ENCODE measurements at places on chromosomes 3 and 15.

- DNase-seq = no peak
Observed at GRCh38 chr3:71134521-71134920, 449.0 kb downstream of the FOXP1 start.

- DNase-seq = no peak
Observed at GRCh38 chr3:100591411-100591810, 18.0 kb upstream of the ADGRG7 start.

GRCh38 chr3:184690192-184690883 is 21.5 kb downstream of the MAGEF1 start:
- no peak for DNase-seq

DNA sequence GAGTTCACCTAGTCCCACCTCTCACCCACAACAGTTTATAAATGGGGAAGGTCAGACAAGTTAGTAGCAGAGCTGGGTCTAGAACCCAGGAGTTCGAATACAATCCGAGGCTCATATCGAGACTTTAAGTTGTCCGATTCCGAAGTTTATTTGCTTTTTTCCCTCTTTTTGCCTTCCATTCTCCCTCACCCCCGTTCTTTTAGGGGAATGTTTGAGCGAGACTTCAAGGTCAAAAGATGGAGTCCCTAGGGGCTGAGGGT is 7.3 kb downstream of the BCL6 start:
- no peak for DNase-seq

DNA sequence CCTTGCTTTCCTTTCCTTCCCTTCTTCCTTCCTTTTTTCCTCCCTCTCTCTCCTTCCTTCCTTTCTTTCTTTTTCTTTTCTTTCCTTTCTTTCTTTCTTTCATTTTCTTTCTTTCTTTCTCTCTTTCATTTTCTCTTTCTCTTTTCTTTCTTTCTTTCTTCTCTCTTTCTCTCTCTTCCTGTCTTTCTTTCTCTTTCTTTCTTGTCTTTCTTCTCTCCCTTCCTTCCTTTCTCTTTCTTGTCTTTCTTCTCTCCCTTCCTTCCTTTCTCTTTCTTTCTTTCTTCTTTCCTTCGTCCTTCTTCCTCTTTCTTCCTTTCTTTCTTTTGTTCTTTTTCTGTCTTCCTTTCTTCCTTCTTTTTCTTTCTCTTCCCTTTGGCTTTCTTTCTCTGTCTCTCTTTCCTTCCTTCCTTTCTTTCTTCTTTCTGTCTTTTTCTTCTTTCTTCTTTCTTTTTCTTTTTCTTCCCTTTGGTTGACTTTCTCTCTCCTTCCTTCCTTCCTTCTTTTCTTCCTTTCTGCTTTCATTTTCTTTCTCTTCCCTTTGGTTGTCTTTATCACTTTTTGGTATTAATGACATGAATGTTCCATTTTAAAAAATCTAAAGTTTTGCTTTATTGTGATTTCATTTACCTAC is 496.4 kb upstream of the CBLB start:
- no peak for DNase-seq

- DNase-seq = no peak
Observed at GRCh38 chr3:44125882-44126281, 115.8 kb upstream of the TOPAZ1 start.

GRCh38 chr15:76209942-76210341 is 101.3 kb downstream of the ETFA start:
- DNase-seq = no peak

- DNase-seq = no peak
Observed at GRCh38 chr3:177887475-177887874, 648.8 kb upstream of the KCNMB2 start.

DNA sequence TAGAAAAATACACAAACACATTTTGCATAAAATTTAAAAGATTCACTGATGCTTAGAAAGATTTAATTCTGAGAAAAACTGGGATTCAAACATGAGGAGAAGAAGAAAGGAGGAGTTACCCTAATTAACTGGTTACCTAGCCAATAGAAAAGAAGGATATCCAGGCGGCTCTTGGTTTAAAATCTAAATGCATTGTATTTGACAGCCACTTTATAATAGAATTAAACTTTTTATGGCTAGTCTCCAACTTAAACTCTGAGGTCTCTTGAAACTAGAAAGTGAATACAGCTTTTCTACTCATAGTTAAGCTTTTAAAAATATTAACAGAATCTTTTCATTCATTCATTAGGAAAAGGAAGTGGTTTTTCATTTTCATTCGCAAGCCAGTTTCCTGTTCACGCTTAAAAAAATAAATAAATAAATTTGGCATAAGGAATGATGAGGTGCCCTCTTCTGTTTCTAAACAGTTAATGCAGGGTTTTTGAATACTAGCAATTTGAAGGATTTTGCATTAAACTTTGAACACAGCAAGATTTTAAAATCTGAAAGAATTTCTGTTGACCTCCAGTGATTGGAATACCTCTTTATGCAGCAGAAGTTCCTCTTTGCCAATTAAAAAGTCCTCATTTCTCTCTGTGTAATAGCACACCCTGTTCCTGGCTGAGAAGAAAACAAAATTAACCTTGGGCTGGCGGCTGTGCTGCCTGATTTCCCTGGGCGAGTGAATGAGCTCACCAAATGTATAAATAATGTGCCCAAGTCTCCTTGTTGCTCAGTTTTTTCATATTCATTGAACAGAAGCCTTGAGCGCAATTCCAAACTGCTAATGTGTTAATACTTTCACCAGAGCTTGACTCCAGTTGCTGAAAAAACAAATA is 105.1 kb downstream of the ZMAT3 start:
- no peak for DNase-seq

DNA sequence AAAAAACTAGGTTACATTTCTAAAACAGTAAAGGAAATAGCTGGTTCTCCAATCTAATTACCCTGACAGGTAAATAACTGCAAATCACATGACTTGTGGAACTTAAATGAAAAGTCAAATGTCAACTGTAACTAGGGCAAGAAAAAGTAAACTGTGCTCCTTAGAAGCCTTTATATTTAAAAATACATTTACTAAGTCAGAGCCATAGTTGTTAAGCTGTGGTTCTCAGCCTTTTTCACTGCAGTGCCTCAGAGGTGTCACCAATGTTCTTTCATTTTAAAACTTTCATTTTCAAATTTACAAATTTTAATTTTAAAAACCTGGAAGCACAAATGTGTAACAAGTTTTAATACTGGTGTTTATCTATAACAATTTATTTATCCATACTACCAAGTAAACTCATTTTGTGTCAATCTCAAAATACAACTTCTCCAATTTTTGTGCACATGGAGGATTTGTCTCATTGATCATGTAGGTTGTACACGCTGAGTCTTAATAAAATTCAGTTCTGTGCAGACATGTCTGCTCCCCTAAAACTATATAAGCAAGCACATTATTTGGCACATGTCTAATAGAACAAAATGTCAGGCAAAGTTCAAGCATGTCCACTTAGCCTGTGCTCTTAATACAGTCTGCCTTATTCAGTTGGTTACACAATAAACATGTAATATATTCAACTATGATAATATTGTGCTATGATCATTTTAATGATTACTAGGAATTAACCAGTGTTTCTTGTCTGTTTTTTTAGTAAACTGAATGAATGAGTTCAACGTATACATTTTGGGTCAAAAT is 70.4 kb downstream of the DLG1 start:
- DNase-seq = no peak

DNA sequence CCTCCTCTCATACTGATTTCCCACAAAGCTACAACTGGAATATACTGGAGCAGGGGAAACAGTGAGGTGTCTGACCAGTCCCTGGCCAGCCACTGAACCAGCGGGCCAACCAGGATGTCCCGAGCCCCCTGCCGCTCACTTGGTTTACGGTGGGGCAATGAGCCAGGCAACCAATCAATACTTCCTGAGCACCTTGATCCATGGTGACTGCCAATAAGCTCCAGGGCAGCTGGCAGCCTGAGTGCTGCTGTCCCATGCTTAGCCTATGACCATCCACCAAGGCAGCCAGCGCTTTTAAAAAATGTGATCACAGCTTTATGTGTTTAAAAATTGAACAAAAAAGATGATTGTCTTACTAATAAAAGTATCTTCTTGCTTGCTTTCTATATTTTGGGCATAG is 4.2 kb downstream of the SCN10A start:
- no peak for DNase-seq

- DNase-seq = peak; percentile 34
Observed at GRCh38 chr3:179181021-179181472, 32.9 kb downstream of the PIK3CA start.

- DNase-seq = no peak
Observed at GRCh38 chr15:69782809-69783208, 314.9 kb downstream of the TLE3 start.

DNA sequence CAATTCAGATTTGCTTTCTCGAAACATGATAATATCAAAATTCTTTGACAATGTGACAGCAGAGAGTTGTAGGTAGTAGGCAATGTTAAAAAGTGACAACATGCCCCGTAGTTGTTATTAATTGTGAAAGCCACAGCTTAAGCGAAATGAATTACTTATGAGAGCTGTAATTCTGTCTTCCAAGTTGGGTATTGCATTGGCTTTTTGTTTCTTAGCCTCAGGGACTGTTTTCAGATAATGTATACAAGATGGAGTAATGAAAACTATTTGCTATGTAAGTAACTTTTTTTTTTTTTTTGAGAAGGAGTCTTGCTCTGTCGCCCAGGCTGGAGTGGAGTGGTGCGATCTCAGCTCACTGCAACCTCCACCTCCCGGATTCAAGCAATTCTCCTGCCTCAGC is 43.1 kb upstream of the MAP3K13 start:
- DNase-seq = no peak

GRCh38 chr3:194475138-194475932 is 11.5 kb downstream of the ATP13A3 start:
- no peak for DNase-seq

DNA sequence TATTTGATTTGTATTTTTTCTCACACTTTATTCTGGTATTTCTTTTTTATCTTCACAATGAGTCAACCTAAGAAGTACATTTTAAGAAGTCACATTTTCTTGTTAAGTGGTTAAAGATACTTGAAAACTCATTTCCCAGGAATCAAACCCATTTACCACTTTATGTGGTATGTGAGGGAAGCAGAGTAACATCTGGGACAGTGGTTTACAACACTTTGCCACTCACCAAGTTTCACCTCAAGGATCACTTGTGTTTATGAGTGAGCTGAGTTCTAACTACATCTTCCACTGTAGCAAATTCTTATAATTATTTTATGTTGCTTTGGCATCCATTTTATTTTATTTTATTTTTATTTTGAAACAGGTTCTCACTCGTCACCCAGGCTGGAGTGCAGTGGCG is 53.8 kb downstream of the IGSF11 start:
- no peak for DNase-seq

DNA sequence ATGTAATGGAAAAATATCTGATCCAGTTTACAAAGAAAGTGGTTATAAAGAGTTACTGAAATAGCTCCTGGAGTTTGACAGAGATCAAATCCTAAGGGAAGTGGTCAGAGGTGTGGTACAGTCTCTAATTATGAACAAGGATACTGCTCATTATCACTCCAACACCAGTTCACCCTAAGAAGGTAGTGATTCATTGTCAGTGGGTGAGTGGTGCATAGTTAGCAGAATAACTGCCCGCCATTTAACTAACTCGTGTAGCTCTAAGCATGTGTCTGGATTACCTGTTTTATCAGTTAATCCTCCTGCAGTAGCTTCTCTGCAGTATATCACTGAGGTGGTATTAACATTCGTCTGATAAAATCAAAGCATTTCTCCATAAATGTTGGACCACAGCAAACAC is 700.1 kb downstream of the NLGN1 start:
- no peak for DNase-seq

DNA sequence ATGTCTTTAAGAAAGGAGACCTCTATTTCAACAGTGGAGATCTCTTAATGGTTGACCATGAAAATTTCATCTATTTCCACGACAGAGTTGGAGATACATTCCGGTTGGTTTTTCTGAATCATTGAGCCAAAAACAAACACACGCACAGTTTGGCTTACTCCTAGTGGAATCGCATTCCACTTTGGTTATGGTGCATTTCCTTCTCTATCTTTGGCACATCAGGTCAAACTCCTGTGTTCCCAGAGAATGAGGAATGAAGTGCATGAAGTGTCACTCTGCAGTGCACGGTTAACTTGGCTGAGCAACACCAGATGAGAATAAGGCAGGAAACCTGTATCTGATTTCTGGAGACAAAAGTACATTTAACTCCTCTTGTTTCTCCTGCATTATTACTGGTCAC is 38.5 kb downstream of the HDC start:
- no peak for DNase-seq

GRCh38 chr15:41971895-41972252 is 483 bp downstream of the EHD4 start:
- no peak for DNase-seq

DNA sequence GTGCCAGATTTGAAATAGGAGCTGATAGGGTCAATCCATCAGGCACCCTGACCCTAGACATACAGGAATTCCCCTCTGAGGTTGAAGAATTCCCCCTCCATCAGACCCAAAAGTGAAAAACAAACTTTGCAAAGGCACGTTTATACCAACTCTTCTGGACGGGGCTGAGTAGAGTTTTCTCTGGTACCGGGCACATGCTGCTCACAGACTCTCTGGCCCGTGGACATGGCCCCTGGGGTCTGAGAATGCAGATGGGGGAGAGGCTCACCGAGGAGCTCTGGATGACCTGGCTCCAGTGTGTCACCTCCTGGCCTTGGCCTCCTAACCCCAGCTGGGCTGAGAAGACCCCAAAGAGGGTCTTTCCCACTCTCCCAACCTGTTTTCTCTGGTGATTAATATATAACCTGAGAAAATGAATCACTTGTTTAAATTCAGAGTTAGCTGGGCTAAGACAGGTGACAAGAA is 11.2 kb upstream of the LIPC start:
- no peak for DNase-seq

- no peak for DNase-seq
Observed at GRCh38 chr3:156581033-156581432, 26.1 kb upstream of the SSR3 start.

DNA sequence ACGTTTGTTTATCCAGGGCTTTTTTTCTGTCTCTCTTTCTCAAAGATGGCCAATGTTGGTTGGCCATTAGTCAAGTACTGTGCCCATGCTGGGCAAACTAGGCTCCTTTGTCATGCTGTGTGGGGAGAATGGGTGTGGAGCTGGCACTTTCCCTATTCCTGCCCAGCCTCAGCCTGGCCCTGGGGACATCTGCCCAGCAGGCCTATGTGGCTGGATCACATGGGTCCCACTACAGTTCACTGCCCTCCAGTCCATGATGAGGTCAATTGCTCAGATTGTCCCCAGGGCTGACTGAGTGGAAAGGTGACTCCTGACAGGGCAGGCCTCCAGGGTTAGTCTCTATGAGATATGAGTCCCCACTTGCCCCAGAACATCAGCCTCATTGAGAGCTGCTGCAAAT is 54.4 kb upstream of the HERC1 start:
- DNase-seq = no peak

- no peak for DNase-seq
Observed at GRCh38 chr3:182809531-182809930, 16.2 kb downstream of the ATP11B start.

GRCh38 chr3:195870442-195870841 is 37.9 kb downstream of the TNK2 start:
- no peak for DNase-seq

- no peak for DNase-seq
Observed at GRCh38 chr3:27699067-27699466, 23.1 kb downstream of the EOMES start.

DNA sequence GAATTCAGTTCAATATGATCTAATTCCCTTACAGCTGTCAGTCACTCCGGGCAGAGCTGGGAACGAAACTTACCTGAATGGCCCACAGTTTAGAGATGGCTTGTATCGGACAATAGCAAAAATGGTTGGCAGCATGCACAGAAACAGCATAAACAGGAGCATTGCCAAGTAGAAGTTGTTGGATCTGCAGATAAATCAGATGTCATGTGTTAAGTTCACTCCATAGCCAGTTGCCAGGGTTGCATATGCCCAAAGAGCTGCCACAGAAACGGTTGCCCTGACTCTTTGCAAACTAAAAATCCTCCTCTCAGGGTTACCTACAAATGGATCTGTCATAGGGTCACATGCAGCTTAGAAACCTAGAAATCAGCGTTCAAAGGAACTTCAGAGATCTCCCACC is 15.4 kb upstream of the STARD5 start:
- no peak for DNase-seq

Data from hematopoietic multipotent progenitor cell treated with erythropoietin and hydrocortisone succinate and interleukin-3 and kit ligand, for 17 days (in vitro differentiated cells).